Muscle of leg (tissue), 16 donors: ENCODE measurements at places on chromosomes 2 and 18. TPM values are rescaled to one million over a fixed set of nuclear protein-coding genes. Genes with fewer than 3 reads are reported as not detected.
A peak's percentile ranks its signal among the peaks of the same experiment; 100 is the strongest.

The IL37 gene
- not detected for total RNA-seq

DNA sequence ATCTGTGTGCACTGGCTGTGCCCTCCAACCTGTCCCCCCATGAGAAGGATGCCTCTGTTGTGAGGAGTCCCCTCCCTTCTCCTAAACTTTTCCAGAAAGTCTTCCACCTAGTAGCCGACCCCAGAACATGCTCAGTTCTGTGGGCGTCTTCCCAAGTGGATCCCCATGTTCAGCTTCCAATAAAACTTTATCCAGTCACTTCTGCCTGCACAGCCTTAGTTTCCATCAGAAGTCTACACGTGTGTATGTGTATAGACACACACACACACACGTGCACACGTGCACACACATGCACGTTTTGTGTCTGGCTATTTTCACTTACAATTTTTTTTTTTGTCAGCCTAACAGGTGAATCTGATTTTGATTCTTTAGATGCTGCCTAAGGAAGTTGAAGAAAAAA lies 115.1 kb downstream of the RTP5 start:
- H3K27me3 ChIP-seq = no peaks in the 10 kb centered on the region
- no peak overlapping the region for H3K4me3 ChIP-seq
- no peak for DNase-seq
- H3K27ac ChIP-seq = no peak overlapping the region

- H3K27me3 ChIP-seq = no peaks in the 10 kb centered on the region
- no peak overlapping the region for H3K27ac ChIP-seq
- DNase-seq = no peak
- H3K36me3 ChIP-seq = peaks cover 2% of the 10 kb centered on the region
- no peak overlapping the region for H3K4me3 ChIP-seq
Measured at GRCh38 chr2:190887089-190887488, 6.5 kb downstream of the GLS start.

The ELP2 gene
- total RNA-seq = 82.2 TPM

The FBXO48 gene
- 0.71 TPM for total RNA-seq

DNA sequence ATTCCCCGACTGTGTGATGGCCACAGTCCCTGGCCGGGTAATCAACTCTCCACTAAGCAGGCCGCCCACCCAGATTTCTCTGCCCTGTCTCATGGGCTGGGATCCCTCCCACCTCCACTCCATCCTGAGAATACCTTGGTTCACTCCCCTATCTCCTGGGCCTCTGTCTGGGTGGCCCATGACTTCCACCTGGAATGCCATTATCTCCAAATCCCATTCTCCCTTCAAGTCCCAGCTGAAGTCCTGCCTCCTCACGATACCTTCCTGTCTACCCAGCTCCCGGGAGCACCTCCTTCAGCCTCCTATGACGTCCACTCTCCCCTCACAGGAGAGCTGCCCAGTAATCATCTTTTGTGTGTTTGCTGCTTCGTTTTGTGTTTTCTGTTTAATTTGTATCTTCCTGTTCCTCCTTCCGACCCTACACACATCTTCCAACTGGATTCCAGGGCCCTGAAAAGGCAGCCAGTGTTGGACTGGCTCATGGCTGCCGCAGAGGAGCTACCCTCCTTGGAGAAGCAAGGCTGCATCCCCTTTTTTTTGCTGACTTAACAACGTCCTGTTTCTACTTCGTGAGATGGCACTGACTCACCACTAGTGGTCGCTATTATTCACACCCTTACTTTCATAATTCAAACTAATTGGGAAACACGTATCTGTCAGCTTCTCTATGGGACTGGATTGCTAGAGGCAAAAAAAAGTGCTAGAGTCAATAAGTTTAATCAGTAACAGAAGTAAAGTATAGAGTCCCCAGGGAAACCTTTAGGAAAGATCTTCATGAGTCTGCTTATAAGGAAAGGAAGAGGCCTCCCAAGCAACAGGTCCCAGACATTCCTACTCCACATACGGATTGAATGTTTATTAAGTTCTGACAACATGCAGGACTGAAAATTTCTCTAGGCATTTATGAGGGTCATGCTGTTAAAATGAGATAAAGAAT lies 171.9 kb upstream of the GATA6 start:
- DNase-seq = peak; percentile 11
- H3K27ac ChIP-seq = no peak overlapping the region
- H3K27me3 ChIP-seq = no peaks in the 10 kb centered on the region
- no peaks in the 10 kb centered on the region for H3K4me1 ChIP-seq
- no peaks in the 10 kb centered on the region for H3K36me3 ChIP-seq

DNA sequence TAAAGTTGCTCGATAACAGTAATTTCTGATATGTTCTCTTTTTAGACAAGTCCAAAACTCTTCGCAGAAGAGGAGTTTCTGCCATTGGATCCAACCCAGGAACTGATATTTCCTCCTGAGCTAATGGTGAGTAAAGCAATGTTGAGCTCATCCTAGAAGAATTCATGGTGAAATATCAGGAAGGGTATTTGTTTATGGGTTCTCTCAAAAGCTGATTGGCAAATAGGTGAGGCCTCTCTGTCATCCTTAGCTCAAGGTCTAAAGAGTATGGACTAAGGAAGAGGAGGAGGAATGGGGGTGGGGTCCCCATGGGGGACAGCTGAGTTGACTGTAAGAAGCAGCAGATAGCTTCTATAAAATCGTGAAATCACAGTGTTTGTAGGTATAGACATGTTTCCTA lies 18.2 kb downstream of the AOX1 start:
- H3K4me3 ChIP-seq = no peak overlapping the region
- DNase-seq = no peak
- no peaks in the 10 kb centered on the region for H3K27me3 ChIP-seq
- H3K4me1 ChIP-seq = no peaks in the 10 kb centered on the region
- H3K27ac ChIP-seq = no peak overlapping the region

DNA sequence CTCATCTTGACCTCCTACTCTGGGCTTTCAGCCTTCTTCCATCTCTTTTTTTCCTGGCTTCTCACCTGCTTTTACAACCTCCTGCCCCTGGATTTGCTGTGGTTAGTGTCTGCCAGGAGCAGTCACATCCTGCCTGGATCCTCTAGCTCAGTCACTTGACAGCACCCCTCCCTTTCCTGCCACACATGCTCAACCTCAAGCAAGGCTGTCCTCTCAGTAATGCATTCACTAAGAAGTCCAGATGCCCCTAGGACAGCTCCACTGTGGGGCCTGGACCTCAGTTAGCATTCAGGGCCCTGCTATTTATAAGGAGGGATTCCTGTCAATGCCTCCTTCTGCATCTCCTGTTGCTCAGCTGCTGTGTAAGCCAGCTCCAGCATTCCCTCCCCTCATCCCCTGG lies 275.5 kb downstream of the SMAD2 start:
- no peak overlapping the region for H3K27ac ChIP-seq
- H3K36me3 ChIP-seq = no peaks in the 10 kb centered on the region
- no peaks in the 10 kb centered on the region for H3K4me1 ChIP-seq
- H3K4me3 ChIP-seq = no peak overlapping the region
- DNase-seq = no peak
- no peaks in the 10 kb centered on the region for H3K27me3 ChIP-seq

- H3K4me1 ChIP-seq = no peaks in the 10 kb centered on the region
- H3K4me3 ChIP-seq = no peak overlapping the region
- DNase-seq = no peak
- H3K36me3 ChIP-seq = no peaks in the 10 kb centered on the region
- no peak overlapping the region for H3K27ac ChIP-seq
Measured at GRCh38 chr2:202703091-202703490, 68.3 kb downstream of the FAM117B start.

DNA sequence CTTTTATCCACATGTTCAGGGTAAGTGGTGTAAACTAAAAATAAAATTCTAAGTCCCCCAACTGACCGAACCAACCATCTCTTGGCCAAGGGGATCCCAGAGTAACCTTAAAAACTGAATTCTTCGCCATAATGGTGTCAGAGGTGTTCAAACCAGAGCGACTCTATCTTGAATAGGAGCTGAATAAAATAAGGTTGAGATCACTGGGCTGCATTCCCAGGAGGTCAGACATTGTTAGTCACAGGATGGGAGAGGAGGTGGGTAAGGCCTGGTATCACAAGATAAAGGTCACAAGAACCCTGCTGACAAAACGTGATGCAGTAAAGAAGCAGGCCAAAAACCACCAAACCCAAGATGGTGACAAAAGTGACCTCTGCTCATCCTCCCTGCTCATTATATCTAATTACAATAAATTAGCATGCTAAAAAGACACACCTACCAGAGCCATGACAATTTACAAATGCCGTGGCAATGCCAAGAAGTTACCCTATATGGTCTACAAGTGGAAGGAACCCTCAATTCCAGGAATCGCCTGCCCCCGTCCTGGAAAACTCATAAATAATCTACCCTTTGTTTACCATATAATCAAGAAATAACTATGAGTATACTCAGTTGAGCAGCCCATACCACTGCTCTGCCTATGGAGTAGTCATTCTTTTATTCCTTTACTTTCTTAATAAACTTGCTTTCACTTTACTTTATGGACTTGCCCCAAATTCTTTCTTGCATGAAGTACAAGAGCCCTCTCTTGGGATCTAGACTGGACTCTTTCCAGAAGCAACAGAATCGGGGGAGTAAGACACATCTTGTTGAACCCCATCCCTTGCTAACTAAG lies 302.4 kb downstream of the STK39 start:
- H3K27ac ChIP-seq = no peak overlapping the region
- no peaks in the 10 kb centered on the region for H3K36me3 ChIP-seq
- peak; percentile 30 for DNase-seq

GRCh38 chr2:236536727-236537398 lies 32.8 kb upstream of the ACKR3 start:
- H3K4me3 ChIP-seq = no peak overlapping the region
- H3K27me3 ChIP-seq = peaks cover 3% of the 10 kb centered on the region
- no peaks in the 10 kb centered on the region for H3K36me3 ChIP-seq

- no peak overlapping the region for H3K27ac ChIP-seq
- peaks cover 3% of the 10 kb centered on the region for H3K36me3 ChIP-seq
- no peaks in the 10 kb centered on the region for H3K4me1 ChIP-seq
- no peaks in the 10 kb centered on the region for H3K27me3 ChIP-seq
Measured at GRCh38 chr18:49100226-49100968, 149.6 kb upstream of the SMAD7 start.

The NT5DC4 gene
- total RNA-seq = not detected

The CTAGE1 gene
- total RNA-seq = not detected

- H3K27me3 ChIP-seq = peaks cover 19% of the 10 kb centered on the region
- peaks cover 2% of the 10 kb centered on the region for H3K4me1 ChIP-seq
- no peak overlapping the region for H3K27ac ChIP-seq
Measured at GRCh38 chr2:70796262-70796661, 5.8 kb upstream of the FIGLA start.

DNA sequence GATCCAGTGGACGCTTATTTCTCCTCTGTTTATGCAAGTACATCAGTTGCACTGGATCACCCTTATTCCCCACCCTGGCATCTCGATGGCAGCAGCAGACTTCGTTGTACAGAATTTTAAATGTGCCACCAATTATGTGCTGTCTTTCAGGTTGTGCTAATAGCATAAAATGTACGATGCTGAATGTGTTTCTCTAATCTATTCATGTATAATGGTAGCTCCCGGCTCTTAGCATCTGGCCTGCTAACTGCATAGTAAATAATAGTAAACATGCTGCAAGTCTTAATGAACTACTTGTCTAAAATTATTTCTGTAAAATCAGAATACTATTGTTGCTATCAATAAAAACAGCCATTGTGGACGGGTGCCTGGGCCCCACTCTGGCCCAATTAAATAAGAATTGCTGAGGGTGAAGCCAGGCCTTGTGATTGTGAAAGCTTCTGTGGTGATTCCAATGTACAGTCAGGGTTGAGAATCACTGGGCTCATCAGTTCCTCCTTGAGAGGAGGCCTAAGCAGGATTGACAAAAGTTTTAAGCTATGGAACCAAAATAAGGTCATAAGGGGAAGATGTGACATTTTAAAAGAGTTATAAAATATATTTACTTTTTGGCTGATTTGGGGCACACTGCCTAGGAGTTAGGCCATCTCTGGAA lies 14.4 kb upstream of the MYO3B start:
- H3K27ac ChIP-seq = no peak overlapping the region
- no peak overlapping the region for H3K4me3 ChIP-seq
- DNase-seq = no peak
- H3K36me3 ChIP-seq = no peaks in the 10 kb centered on the region
- no peaks in the 10 kb centered on the region for H3K4me1 ChIP-seq

The GPR45 gene
- total RNA-seq = not detected

The WNT10A gene
- 0.04 TPM for total RNA-seq

GRCh38 chr2:228417956-228418355 lies 236.5 kb upstream of the SPHKAP start:
- no peak overlapping the region for H3K4me3 ChIP-seq
- peak; percentile 80 for DNase-seq
- H3K4me1 ChIP-seq = peaks cover 2% of the 10 kb centered on the region
- H3K27me3 ChIP-seq = no peaks in the 10 kb centered on the region

GRCh38 chr2:4101936-4102335 lies 398.6 kb downstream of the DCDC2C start:
- H3K4me3 ChIP-seq = no peak overlapping the region
- H3K4me1 ChIP-seq = no peaks in the 10 kb centered on the region
- no peaks in the 10 kb centered on the region for H3K36me3 ChIP-seq
- no peak overlapping the region for H3K27ac ChIP-seq
- no peak for DNase-seq
- H3K27me3 ChIP-seq = no peaks in the 10 kb centered on the region

DNA sequence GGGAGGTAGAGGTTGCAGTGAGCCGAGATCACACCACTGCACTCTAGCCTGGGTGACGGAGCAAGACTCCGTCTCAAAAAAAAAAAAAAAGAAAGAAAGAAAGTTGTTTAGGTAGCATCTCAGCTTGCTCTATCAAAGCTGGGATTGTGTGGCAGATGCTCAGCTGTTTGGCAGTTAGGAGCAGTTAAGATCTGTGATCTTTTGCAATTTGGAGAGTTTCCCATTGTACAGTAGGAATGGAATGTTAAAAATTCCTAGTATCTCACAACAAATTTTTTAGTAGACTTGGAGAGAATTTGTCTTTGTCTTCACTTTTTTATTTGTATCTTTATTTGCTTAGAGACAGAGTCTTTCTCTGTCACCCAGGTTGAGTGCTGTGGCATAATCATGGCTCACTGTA lies 122.9 kb upstream of the UNC80 start:
- H3K4me3 ChIP-seq = no peak overlapping the region
- H3K27me3 ChIP-seq = no peaks in the 10 kb centered on the region
- peak; percentile 58 for DNase-seq
- no peaks in the 10 kb centered on the region for H3K36me3 ChIP-seq
- H3K4me1 ChIP-seq = no peaks in the 10 kb centered on the region

The POTEI gene
- total RNA-seq = not detected

DNA sequence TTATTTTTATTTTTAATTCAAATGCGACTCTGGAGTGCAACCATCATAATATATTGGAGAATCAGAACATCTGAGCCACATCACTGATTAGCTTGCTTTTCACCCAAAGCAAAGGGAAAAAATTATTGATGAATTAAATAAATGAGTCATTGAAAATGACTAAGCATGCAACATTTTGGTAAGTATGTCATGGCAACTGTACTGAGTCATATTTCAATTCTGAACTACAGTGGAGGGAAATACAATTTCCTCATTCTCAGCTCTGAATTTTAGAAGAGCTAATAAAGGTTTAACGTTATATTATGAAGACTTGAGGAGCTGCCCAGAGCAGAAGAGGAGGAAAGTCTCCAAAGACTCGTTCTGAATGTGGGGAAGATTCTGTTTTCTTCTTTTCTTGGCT lies 89.6 kb upstream of the CCDC68 start:
- H3K4me3 ChIP-seq = no peak overlapping the region
- H3K4me1 ChIP-seq = no peaks in the 10 kb centered on the region
- H3K27ac ChIP-seq = no peak overlapping the region

- H3K27ac ChIP-seq = no peak overlapping the region
- DNase-seq = no peak
Measured at GRCh38 chr2:148338541-148338940, 306.0 kb upstream of the EPC2 start.

- no peaks in the 10 kb centered on the region for H3K36me3 ChIP-seq
- no peak overlapping the region for H3K4me3 ChIP-seq
- peaks cover 11% of the 10 kb centered on the region for H3K4me1 ChIP-seq
- H3K27me3 ChIP-seq = no peaks in the 10 kb centered on the region
- H3K27ac ChIP-seq = no peak overlapping the region
Measured at GRCh38 chr2:54866868-54867267, 143.4 kb downstream of the EML6 start.
